ENCODE measurements at places on chromosomes 6 and 20.

GRCh38 chr20:59195316-59195993 lies 31.8 kb downstream of the ZNF831 start:
- no peak for DNase-seq

DNA sequence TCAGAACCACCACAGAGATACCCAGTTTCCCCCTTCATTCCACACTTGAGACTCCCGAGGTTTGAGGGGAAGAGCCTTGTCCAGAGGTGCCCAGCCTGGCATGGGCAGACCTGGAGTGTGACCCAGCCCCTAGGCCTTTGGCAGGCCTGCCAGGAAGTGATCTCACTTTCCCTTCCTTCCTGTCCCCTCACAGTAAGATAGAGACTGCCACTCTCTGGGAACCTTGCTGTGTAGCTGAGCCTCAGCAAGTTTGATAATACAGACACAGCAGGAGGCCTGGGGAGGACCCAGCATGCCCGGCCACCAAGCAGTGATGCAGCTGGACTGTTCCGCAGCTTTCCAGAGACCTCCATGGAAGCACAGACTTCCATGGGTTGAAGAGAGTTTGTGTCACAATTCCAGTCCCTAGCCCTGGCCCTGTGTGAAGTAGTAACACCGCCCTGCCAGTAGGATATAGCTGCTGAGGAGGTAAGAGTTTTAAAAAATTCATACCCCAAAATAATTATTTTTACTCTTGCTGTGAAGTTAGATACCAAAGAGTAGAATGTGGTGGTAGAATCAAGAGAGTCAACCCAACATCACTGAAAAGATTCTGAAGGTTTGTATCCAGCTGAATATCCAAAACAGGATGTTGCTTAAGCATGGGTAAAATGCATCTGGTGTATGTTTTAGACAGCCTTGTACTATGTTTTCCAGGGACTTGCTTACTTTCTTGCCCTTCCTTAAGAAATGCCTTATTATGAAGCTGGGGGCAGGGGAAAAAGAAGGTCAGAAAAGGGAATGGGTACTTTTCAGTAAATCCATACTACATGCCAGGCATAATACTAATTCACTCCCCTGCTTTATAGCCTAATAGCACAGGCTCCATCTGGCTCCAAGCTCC lies 16.3 kb downstream of the PKIG start:
- DNase-seq, result no peak

- no peak for DNase-seq
These were observed 65.3 kb downstream of the AFG1L start for GRCh38 chr6:108359901-108360882.

- DNase-seq, result no peak
These were observed 146.0 kb downstream of the CEBPB start for GRCh38 chr20:50336661-50337060.

DNA sequence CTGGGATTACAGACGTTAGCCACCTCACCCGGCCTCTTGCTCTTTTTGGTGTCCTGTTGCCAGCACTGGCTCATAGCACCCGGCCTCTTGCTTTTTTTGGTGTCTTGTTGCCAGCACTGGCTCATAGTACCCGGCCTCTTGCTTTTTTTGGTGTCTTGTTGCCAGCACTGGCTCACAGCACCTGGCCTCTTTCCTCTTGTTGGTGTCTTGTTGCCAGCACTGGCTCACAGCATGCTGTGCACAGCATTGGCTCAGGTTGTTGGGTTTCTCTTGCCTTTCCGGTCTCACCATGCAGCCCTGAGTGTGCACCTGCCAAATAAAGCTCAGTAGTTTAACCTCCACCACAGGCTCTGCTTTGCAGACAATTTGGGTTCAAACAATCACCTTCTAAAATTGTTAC lies 208.2 kb downstream of the THBS2 start:
- DNase-seq, result no peak
